Esophagus muscularis mucosa (tissue), 4 donors: ENCODE measurements at places on chromosomes 16 and 17. TPM values are rescaled to one million over a fixed set of nuclear protein-coding genes. Genes with fewer than 3 reads are reported as not detected.

Gene CTRB2
- total RNA-seq = not detected

Gene NUPR1
- 66.1 TPM for total RNA-seq

Gene OTOP2
- not detected for total RNA-seq

Gene CAVIN1
- 1,154 TPM for total RNA-seq

Gene KIAA0753
- 53.9 TPM for total RNA-seq

Gene PPL
- total RNA-seq = 36.3 TPM

Gene ZPBP2
- not detected for total RNA-seq

Gene AFMID
- 21.2 TPM for total RNA-seq

Gene FSCN2
- 2.4 TPM for total RNA-seq

Gene C17orf67
- 3.0 TPM for total RNA-seq

- H3K27me3 ChIP-seq = no peaks in the 10 kb centered on the region
- DNase-seq = no peak
- H3K4me1 ChIP-seq = peaks cover 6% of the 10 kb centered on the region
- H3K27ac ChIP-seq = peak overlapping the region; percentile 40
- peak overlapping the region; percentile 10 for H3K4me3 ChIP-seq
Observed at GRCh38 chr17:76791053-76791980, 53.4 kb downstream of the MFSD11 start.

GRCh38 chr17:34067011-34067410 lies 188.1 kb upstream of the CCL2 start:
- H3K27ac ChIP-seq = no peak overlapping the region
- DNase-seq = no peak
- H3K4me3 ChIP-seq = no peak overlapping the region
- no peaks in the 10 kb centered on the region for H3K27me3 ChIP-seq

- DNase-seq = no peak
- no peaks in the 10 kb centered on the region for H3K27me3 ChIP-seq
- peaks cover 19% of the 10 kb centered on the region for H3K36me3 ChIP-seq
Observed at GRCh38 chr16:21159281-21159951, 942 bp downstream of the LDAF1 start.

GRCh38 chr17:3688852-3689261 lies 7.1 kb downstream of the P2RX5 start:
- H3K4me3 ChIP-seq = no peak overlapping the region
- H3K36me3 ChIP-seq = no peaks in the 10 kb centered on the region
- H3K27me3 ChIP-seq = peaks cover 70% of the 10 kb centered on the region

- no peak overlapping the region for H3K27ac ChIP-seq
- H3K4me1 ChIP-seq = peaks cover 39% of the 10 kb centered on the region
Observed at GRCh38 chr17:38415250-38416194, 12.7 kb upstream of the ARHGAP23 start.

- no peak overlapping the region for H3K4me3 ChIP-seq
- H3K27me3 ChIP-seq = no peaks in the 10 kb centered on the region
- no peaks in the 10 kb centered on the region for H3K4me1 ChIP-seq
- DNase-seq = no peak
Observed at GRCh38 chr16:17101646-17102045, 369.1 kb downstream of the XYLT1 start.

- H3K36me3 ChIP-seq = no peaks in the 10 kb centered on the region
- H3K27me3 ChIP-seq = no peaks in the 10 kb centered on the region
- no peak overlapping the region for H3K4me3 ChIP-seq
- peaks cover 38% of the 10 kb centered on the region for H3K4me1 ChIP-seq
Observed at GRCh38 chr16:12097523-12098428, 121.2 kb downstream of the SNX29 start.

GRCh38 chr17:34389126-34389750 lies 26.2 kb upstream of the CCL1 start:
- no peak for DNase-seq
- no peak overlapping the region for H3K27ac ChIP-seq
- no peaks in the 10 kb centered on the region for H3K36me3 ChIP-seq
- H3K4me3 ChIP-seq = no peak overlapping the region
- no peaks in the 10 kb centered on the region for H3K27me3 ChIP-seq

DNA sequence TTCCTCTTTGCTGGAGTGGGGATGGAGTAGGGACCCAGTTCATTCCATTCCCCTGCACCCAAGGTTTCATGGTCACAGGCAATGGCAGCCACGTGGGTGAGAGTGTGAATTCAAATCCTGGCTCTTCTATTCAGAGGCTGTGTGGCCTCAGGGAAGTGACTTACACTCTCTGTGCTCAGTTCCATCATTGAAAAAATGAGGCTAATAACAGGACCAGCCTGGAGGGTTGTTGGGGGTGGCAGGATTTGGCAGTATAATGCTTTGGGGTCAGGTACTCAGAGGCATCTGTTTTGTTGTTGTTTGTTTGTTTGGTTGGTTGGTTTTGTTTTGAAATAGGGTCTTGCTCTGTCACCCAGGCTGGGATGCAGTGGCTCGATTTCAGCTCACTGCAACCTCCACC lies 2.2 kb upstream of the CRISPLD2 start:
- no peak overlapping the region for H3K4me3 ChIP-seq
- DNase-seq = no peak
- no peak overlapping the region for H3K27ac ChIP-seq
- no peaks in the 10 kb centered on the region for H3K27me3 ChIP-seq
- no peaks in the 10 kb centered on the region for H3K36me3 ChIP-seq

DNA sequence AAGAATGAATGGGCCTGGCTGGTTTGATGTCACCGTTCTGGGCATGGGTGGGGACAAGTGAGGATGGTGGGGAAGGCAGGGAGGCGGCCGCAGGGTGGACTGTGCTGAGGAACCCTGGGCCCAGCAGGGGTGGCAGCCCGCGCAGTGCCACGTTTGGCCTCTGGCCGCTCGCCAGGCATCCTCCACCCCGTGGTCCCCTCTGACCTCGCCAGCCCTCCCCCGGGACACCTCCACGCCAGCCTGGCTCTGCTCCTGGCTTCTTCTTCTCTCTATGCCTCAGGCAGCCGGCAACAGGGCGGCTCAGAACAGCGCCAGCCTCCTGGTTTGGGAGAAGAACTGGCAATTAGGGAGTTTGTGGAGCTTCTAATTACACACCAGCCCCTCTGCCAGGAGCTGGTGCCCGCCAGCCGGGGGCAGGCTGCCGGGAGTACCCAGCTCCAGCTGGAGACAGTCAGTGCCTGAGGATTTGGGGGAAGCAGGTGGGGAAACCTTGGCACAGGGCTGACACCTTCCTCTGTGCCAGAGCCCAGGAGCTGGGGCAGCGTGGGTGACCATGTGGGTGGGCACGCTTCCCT lies 6.5 kb upstream of the SERPINF1 start:
- no peaks in the 10 kb centered on the region for H3K36me3 ChIP-seq
- DNase-seq = no peak
- peaks cover 4% of the 10 kb centered on the region for H3K4me1 ChIP-seq
- no peaks in the 10 kb centered on the region for H3K27me3 ChIP-seq

DNA sequence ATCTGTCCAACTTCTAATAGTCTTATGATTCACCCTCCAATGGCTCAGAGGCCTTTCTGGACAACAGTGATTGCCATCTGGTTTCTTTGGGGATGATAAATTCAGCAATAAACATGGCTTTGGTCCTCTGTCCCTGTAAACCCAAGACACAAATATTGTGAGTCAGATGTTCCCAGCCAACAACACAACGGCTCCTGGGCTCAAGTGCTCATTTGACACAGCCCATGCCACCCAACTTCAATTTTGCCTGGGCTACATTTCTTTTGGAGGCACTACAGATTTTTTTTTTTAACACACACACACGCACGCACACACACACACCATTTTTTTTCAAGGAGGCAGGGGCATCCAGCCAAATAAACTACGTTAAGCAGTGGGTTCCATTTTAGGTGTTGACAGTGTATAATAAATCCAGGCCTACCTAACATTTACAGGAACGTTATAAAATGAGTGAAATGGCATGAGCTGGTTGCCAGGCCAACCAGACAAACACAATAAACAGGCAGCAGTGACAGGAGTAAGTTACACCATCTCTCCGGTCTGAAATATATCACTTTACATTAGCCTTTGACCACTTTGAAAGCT lies 939.9 kb upstream of the SOX9 start:
- H3K27ac ChIP-seq = no peak overlapping the region
- no peak for DNase-seq
- no peaks in the 10 kb centered on the region for H3K27me3 ChIP-seq
- peaks cover 8% of the 10 kb centered on the region for H3K4me1 ChIP-seq
- no peak overlapping the region for H3K4me3 ChIP-seq
- no peaks in the 10 kb centered on the region for H3K36me3 ChIP-seq

- no peak for DNase-seq
- no peaks in the 10 kb centered on the region for H3K36me3 ChIP-seq
- H3K4me1 ChIP-seq = no peaks in the 10 kb centered on the region
- H3K27ac ChIP-seq = no peak overlapping the region
- H3K4me3 ChIP-seq = no peak overlapping the region
Observed at GRCh38 chr17:73390221-73390620, 78.4 kb upstream of the CDC42EP4 start.

GRCh38 chr16:24051125-24051524 lies 205.0 kb upstream of the CACNG3 start:
- no peak overlapping the region for H3K4me3 ChIP-seq
- no peaks in the 10 kb centered on the region for H3K36me3 ChIP-seq
- H3K27me3 ChIP-seq = no peaks in the 10 kb centered on the region
- DNase-seq = no peak

- H3K4me1 ChIP-seq = no peaks in the 10 kb centered on the region
- DNase-seq = no peak
- no peaks in the 10 kb centered on the region for H3K27me3 ChIP-seq
- H3K4me3 ChIP-seq = no peak within 1 kb of the TSS
- H3K36me3 ChIP-seq = no peaks in the 10 kb centered on the region
Observed at GRCh38 chr17:48530887-48531272, at the start of gene HOXB1. Gene HOXB1 (minus strand): TSS chr17:48531011. CDS start chr17:48530904, 107 bp downstream.

DNA sequence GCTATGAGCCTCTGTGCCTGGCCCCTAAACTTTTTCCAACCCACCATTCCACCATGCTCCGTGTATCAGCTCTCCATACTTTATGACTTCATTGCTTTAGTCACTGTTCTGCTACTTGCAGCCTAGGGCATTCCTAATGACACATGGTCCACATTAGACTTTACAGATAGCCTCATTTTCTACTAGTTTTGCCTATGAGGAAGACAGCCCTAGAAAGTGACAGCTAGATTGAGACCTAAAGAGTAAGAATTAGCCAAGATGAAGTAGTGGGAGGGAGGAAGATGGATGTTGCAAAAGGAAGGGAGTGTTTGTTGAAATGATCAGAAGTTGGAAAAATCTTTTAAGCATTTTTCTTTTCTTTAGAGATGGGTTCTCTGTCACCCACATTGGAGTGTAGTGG lies 11.0 kb downstream of the C16orf54 start:
- H3K4me3 ChIP-seq = no peak overlapping the region
- H3K4me1 ChIP-seq = no peaks in the 10 kb centered on the region
- H3K36me3 ChIP-seq = no peaks in the 10 kb centered on the region
- peaks cover 38% of the 10 kb centered on the region for H3K27me3 ChIP-seq

GRCh38 chr17:7538891-7539545 lies 9.8 kb upstream of the TNFSF12 start:
- no peaks in the 10 kb centered on the region for H3K4me1 ChIP-seq
- H3K36me3 ChIP-seq = no peaks in the 10 kb centered on the region
- H3K27me3 ChIP-seq = no peaks in the 10 kb centered on the region
- no peak overlapping the region for H3K4me3 ChIP-seq

DNA sequence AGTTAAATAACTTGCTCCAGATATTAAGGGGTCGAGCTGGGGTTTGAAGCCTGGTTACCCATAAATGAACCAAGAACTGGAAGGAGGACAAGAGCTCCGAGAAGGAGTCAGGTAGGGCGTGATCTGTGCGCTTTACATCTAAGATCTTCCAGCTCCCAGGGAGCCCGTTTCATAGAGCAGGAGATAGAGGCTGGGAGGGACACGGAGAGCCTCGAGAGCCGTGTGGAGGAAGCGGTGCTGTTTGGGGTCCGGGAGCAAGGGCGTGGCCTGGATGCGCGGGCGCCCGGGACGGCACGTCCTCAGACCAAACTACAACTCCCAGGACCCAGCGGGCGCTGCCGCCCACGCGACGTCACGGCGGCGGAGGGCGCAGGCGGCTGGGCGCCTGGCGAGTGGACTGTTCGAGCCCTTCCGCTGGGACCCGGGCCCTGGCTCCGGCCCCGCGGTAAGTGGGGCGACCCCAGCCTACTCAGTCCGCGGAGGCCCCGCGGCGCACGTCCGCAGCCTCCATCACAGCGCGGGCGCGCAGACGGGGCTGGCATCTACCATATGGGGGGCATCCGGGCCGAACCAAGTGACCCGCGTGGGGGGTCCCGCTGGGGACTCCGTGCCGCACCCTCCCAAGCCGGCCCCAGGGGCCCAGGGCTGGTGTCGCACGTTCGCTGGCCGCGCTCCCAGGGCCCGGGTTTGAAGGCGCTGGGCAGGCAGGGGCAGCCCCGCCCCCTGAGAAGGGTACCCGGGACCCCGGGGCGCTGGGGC lies at the start of gene BCKDK:
TSS of gene BCKDK (plus strand) at position 352 of the 759 bp plus-strand sequence. CDS start 838 bp downstream, outside the sequence.
- DNase-seq = no peak
